NCI-H345 (cell line): ENCODE measurements at places on chromosomes 6 and 20.
A peak's percentile ranks its signal among the peaks of the same experiment; 100 is the strongest.

- peak; percentile 34 for DNase-seq
These were observed 3.2 kb downstream of the ACTR5 start for GRCh38 chr20:38751360-38751976.

DNA sequence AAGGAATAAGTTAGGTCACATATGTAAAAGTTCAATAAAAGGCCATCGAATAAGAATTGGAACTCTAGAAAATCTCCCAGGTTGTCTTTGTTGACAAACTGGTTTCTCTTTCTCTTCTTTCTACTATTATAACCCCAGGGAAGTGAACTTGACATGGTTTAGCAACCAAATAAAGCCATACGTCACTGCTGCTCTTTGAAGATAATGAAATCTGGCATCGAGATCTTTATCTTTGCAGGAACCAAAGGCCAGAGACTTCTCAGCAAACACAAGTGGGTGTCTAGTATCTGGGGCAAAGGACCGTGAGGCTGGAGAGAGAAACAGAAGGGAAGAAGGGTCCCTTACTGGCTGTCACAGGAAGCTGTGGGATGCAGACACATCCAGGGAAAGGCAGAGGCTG lies 286.7 kb upstream of the CDYL start:
- no peak for DNase-seq

DNA sequence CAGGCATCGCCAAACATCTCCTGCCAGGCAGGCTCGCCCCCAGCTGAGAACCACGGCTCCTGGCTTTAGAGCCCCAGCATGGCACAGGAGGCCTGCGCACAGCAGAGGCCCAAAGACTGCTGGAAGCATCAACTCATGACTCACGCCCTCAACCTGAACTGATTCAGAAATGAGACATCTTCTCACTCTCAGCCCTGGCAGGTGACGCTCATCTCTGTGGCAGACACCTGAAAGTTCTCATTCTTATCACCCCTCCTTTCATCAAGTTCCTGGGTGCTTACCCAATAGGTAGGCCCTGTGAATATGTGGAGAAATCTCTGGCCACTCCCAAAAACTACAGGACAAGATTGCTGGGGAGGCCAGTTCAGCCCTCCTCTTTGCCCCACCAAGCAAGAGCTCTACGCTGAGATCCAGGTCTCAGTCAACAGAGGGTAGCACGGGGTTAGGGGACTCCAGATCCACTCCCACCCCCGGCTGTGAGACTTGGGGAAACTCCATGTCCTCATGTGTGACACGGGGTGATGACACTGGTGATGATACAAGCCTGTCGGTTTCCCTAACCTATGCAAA lies 11.3 kb downstream of the NFATC2 start:
- peak; percentile 63 for DNase-seq

DNA sequence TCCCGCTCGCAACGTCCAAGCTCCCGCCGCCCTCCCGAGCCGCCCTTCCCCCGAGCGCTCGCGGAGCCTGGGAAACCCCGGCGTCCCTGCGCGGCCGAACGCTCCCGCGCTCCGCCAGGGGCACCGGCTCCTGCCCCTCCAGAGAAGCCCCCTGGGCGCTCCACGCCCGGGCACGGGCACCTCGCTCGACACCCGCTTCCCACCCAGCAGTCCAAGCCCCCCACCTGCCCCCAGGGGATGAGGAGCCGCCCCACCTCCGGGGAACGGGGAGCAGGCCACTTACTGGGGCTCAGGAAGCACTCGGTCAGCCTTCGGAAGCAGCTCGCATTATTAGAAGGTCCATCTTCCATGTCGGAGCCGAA lies 1.4 kb downstream of the PDE10A start:
- no peak for DNase-seq

GRCh38 chr6:159461266-159461665 lies 231.8 kb downstream of the SOD2 start:
- peak; percentile 16 for DNase-seq

GRCh38 chr6:10425975-10426780 lies 11.3 kb upstream of the TFAP2A start:
- no peak for DNase-seq

GRCh38 chr6:156587751-156588301 lies 189.4 kb upstream of the ARID1B start:
- peak; percentile 11 for DNase-seq

- DNase-seq: no peak
These were observed 336.6 kb downstream of the TAF4 start for GRCh38 chr20:61728786-61729770.
